ENCODE measurements at places on chromosomes 12 and 14. TPM values are rescaled to one million over a fixed set of nuclear protein-coding genes. Genes with fewer than 3 reads are reported as not detected.

Gene RDH5
- 24.4 TPM for total RNA-seq

DNA sequence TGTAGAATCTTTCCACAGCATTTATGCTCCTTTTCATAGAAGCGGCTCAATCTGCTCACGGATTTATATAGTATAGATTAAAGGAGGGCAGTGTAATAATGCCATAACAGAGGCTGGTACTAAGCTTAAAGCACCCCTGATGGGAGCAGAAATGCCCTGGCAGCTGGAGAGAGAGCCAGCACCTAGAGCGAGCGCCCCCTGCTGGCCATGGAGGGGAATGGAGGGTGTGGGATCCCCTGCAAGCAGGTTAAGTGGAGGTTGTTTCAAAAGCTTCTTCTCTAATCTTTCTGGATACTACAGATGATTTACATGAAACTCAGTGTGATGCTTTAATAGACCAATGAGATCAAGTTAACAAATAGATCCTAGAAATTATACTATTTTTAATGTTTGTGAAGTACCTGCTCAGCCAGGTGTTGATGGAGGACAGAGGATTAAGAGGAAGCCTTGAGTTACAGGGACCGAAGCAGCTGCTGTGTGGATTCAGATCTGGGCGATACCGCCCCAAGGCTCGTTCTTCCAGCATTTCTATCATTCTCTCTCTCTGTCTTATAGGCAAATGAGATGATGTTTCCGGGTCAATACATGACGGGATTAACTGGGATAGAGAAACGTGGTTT, 1519.3 kb upstream of the TMEM132C start:
- H3K4me1 ChIP-seq: no peaks in the 10 kb centered on the region
- H3K36me3 ChIP-seq: no peaks in the 10 kb centered on the region
- no peaks in the 10 kb centered on the region for H3K27me3 ChIP-seq
- H3K27ac ChIP-seq: no peak overlapping the region

- H3K4me3 ChIP-seq: no peak overlapping the region
- H3K27me3 ChIP-seq: no peaks in the 10 kb centered on the region
- peaks cover 6% of the 10 kb centered on the region for H3K36me3 ChIP-seq
- peaks cover 31% of the 10 kb centered on the region for H3K4me1 ChIP-seq
- no peak overlapping the region for H3K27ac ChIP-seq
Observed at GRCh38 chr12:124527861-124528561, 39.4 kb downstream of the NCOR2 start.

DNA sequence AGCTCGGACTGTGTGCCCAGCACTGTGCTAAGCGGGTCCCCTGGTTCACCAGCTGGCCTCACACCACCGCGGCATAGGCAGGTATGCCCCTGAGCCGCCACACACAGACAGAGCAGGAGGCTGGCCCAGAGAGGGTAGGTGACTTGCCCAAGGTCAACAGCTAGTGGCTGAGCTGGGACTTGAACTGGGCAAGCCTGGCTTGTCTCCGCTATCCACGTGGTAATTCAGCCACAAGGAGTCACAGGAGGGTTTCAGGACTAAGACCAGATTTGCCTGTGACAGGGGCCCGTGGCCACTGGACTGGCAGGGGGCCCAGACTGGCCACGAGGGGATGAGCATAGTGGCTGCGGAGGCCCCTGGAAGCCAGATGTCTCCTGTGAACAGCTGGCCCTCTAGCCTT, 47.7 kb downstream of the NCOR2 start:
- peak overlapping the region; percentile 97 for H3K27ac ChIP-seq
- H3K4me3 ChIP-seq: peak overlapping the region; percentile 44
- H3K27me3 ChIP-seq: no peaks in the 10 kb centered on the region
- H3K4me1 ChIP-seq: peaks cover 46% of the 10 kb centered on the region

GRCh38 chr12:96457191-96457930, 32.0 kb upstream of the CFAP54 start:
- no peak overlapping the region for H3K4me3 ChIP-seq
- no peaks in the 10 kb centered on the region for H3K27me3 ChIP-seq
- no peaks in the 10 kb centered on the region for H3K36me3 ChIP-seq
- DNase-seq: no peak
- no peak overlapping the region for H3K27ac ChIP-seq

GRCh38 chr12:53677016-53677799, 1.3 kb upstream of the ATP5MC2 start:
- DNase-seq: no peak
- H3K4me3 ChIP-seq: peak overlapping the region; percentile 84
- H3K4me1 ChIP-seq: peaks cover 41% of the 10 kb centered on the region
- H3K36me3 ChIP-seq: peaks cover 6% of the 10 kb centered on the region
- H3K27me3 ChIP-seq: no peaks in the 10 kb centered on the region
- peak overlapping the region; percentile 95 for H3K27ac ChIP-seq

DNA sequence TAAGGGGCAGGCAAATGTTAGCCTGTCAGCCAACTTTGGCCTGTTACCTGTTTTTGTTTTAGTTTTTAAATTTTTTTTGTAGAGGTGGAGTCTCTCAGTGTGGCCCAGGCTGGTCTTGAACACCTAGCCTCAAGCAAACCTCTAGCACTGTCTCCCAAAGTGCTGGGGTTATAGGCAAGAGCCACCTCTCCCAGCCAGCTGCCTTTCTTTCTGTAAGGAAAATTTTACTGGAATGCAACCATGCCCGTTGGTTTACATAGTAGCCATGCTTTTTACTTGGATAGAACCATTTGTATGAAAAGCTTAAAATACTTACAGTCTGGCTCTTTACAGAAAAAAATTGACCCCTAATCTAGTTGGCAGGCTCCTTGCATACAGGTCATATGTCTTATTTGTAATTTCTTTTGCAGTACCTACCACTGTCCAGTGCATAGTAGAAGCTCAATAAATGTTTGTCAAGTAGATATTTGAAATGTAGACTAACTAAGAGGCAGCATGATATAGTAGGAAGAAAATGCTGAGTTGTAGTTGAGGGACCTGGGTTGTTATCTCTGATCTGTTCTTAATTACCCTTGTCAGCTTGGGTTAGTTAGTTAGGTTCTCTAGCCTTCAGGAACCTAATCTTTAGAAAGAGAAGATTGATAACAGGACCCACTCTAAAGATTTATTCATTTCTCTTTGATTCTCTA, 4.7 kb downstream of the MDM2 start:
- no peak for DNase-seq
- peak overlapping the region; percentile 7 for H3K4me3 ChIP-seq
- H3K4me1 ChIP-seq: peaks cover 49% of the 10 kb centered on the region
- no peak overlapping the region for H3K27ac ChIP-seq

DNA sequence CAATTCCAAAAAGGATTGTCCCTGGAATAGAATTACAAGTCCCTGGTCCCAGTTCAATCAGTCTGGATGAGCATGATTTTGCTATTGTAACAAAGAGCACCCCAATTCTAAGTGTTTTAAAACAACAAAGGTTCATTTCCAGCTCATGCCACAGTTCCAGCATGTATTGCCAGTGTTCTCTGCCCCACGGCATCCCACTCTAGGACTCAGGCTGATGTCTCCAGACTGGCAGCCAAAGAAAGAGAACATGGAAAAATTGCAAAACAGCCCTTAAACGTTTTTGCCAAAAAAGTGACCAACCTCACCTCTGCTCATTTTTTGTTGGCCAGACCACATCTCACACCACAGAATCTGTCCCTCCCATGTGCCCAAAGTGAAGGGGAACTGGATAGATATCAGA, 116.0 kb upstream of the PLXNC1 start:
- H3K4me3 ChIP-seq: no peak overlapping the region
- no peaks in the 10 kb centered on the region for H3K36me3 ChIP-seq
- H3K4me1 ChIP-seq: peaks cover 3% of the 10 kb centered on the region
- H3K27me3 ChIP-seq: no peaks in the 10 kb centered on the region
- DNase-seq: no peak

Measured in thoracic aorta (tissue), 2 donors.